Fibroblast of lung (primary cell): ENCODE measurements at places on chromosomes 12 and 14. TPM values are rescaled to one million over a fixed set of nuclear protein-coding genes. Genes with fewer than 3 reads are reported as not detected.
A peak's percentile ranks its signal among the peaks of the same experiment; 100 is the strongest.

- DNase-seq = no peak
These were observed 460.3 kb upstream of the LRFN5 start for GRCh38 chr14:41146391-41146790.

- DNase-seq = peak; percentile 51
These were observed 720.9 kb upstream of the TBX3 start for GRCh38 chr12:115404761-115405470.

DNA sequence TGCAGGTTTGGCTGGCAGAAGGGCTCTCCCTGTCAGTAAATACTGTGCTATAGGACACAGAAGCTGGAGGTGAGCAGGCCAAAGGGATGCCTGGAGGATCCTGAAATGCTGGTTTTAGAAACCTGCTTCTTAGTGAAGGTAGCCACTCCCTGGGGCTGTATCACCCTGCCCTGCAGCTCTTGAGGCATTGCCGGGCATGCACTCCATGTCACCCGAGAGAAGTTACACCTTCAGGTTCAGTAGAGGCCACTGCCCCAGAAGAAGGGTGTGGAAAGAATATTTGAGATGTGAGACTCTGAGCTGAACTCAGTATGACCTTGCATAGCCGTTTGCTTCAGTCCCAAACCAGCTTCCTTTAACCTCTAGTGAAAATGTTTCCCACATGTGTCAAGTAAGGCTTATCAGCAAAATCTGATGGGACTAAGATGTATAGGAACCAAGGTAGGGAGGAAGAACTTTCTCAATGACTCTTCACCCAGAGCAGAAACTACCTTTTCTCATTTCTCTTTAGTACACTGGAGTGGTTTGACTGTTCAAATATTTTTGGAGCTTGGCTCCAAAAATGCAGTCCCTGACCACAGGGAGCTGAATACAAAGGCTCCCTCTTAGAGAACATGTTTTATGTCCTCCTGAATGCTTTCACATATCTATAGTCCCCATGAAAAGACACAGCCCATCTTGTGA is 164.5 kb upstream of the DYRK2 start:
- no peak for DNase-seq

GRCh38 chr12:46453428-46453827 is 80.9 kb upstream of the SLC38A2 start:
- no peak for DNase-seq

- DNase-seq = no peak
These were observed 2.4 kb downstream of the ANKRD13A start for GRCh38 chr12:110001596-110001995.

The TAS2R13 gene
- 1.0 and 1.7 TPM in 2 replicates for total RNA-seq

The BDKRB2 gene
- 43.9 and 91.5 TPM in 2 replicates for total RNA-seq

DNA sequence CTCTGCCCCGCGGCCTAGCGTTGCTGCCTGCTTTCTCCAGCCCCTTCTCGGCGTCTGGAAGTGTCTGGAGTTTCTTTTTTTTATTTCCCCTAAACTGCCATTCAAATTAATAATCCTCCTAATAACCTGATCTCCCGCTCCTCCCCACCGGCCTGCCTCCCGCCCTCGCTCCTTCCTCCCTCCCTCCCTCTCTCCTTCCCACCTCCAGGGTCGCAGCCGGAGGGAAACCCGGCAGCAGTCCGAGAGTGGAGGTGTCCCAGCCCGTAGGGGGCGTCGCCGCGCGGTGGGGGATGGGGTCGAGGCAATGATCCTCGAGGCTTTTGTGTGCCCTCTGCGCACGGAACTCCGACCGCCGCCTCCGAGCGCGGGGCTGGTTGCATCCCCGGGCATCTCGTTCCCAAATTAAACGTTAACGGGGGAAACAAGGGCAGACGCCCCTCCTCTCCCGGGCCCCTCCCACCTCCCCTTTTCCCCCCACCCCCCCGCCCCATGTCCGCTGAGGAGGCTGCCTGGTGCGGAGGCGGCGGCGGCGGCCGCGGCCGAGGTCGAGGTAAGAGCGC is 1.0 kb upstream of the SOCS2 start:
- DNase-seq = peak; percentile 76

The FAIM2 gene
- 0.50 and 3.6 TPM in 2 replicates for total RNA-seq

DNA sequence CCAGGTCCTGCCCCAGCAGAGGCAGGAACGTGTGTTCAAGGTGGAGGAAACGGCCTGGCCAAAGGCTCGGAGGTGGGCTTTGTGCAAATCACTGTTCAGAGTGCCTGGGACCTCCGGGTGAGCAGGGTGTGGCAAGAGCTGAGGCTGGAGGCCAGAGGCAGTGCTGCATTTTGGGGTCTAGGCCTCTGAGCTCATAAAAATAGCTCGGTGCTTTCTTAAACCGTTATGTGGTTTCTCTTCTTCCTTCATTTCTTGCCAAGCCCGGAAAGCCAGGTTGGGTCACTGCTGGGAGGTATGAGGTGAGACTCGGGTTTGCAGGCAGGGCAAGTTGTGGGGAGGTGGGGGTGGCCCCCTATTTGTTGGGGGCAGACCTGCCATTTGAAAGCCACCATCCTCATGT is 178.8 kb upstream of the MYL2 start:
- no peak for DNase-seq

GRCh38 chr14:99872786-99873440 is 79.7 kb downstream of the EML1 start:
- DNase-seq = peak; percentile 12

The DDIT3 gene
- total RNA-seq = 249 and 265 TPM in 2 replicates

GRCh38 chr12:72267974-72268373 is 4.2 kb upstream of the TRHDE start:
- DNase-seq = peak; percentile 53

DNA sequence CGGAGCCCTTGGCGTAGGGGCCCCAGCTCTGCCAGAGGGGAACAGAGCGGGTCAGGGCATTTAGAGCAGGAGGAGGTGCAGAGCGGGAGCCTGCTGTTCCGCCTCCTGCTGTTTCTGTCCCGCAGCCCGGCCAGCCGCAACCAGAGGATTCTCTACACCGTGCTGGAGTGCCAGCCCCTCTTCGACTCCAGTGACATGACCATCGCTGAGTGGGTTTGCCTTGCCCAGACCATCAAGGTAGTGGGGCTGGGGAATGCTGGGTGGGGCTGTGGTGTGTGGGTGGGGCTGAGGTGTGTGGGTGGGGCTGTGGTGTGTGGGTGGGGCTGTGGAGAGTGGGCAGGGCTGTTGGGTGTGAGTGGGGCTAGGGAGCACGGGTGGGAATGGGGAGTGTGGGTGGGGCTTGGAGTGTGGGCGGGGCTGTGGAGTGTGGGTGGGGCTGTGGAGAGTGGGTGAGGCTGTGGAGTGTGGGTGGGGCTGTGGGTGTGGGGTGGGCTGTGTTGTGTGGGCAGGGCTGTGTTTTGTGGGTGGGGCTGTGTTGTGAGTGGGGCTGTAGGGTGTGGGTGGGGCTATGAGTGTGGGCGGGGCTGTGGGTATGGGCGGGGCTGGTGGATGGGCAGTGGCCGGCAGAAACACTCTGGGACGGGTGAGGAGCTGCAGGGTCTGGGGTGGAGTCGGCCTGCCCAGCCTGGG is 8.0 kb downstream of the ASPG start:
- DNase-seq = no peak

GRCh38 chr12:54773593-54773992 is 80.7 kb upstream of the MUCL1 start:
- DNase-seq = no peak

The GALNT9 gene
- total RNA-seq = 0.51 and 2.8 TPM in 2 replicates

DNA sequence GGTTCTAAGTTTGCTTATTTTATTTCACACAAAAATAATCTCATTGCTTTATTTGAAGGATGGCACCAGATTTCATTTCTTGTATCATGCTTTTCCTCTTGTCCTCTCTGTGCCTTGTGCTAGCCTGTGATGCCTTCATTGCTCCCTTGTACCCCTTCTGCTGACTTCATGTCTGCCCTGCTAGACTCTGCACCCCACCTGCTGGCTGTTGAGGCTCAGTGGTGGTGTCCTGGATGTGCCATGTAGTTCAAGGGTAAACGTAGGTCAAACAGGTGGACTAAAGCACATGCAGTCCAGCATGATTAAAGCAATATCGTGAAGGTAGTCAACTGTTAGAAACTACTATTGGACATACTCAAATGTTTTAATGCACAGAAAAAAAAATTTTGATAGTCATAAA is 21.6 kb downstream of the MRPS35 start:
- no peak for DNase-seq

The PLEKHH1 gene
- total RNA-seq = 0.33 and 0.77 TPM in 2 replicates

DNA sequence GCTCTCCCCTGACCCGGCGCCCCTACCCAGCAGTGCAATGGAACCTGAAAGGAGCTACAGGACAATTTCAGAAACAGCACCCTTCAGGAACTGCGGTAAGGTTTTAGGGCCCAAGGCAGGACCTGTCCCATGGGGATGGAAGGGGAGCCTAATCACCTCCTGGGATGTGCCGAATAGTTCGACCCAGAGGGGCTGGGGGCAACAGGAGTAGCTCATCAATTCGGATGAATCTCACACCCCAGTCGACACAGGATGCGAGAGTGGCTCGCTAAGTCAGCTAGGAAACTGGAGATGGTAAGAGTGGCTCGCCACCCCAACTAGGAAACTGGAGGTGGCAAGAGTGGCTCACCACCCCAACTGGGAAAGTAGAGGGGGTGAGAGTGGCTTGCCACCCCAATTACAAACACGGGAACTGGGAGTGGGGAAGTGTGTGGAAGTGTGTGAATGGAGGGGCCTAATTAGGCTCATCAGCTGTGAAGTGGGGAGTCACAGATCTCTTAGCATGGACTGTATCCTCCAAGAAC is 57.1 kb downstream of the DHRS2 start:
- no peak for DNase-seq

The LRFN5 gene
- total RNA-seq = 2.8 and 3.6 TPM in 2 replicates

GRCh38 chr12:116609319-116610114 is 50.3 kb downstream of the MAP1LC3B2 start:
- DNase-seq = no peak

DNA sequence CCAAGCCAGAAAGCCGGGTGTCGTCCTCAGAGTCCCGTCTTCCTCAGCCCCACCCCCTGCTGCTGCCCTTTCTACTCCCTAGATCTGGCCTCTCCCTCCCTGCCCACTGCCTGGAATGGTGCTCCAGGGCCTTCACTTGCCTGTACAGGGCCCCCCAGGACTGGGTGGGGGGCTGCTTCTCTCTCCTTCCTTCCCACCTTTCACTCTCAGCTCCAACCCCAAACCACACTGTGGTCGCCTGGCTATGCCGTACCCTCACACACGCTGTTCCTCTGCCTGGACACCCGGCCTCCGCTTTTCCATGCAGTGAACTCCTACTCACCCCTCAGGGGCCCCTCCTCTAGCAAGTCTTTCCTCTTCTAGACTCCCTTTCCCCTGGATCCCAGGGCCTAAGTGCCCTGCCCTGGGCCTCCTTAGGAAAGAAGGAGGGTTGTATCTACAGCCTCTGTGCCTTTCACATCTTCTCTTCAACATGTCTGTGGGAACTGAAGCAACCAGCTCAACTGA is 25.5 kb upstream of the DIO3 start:
- DNase-seq = no peak

DNA sequence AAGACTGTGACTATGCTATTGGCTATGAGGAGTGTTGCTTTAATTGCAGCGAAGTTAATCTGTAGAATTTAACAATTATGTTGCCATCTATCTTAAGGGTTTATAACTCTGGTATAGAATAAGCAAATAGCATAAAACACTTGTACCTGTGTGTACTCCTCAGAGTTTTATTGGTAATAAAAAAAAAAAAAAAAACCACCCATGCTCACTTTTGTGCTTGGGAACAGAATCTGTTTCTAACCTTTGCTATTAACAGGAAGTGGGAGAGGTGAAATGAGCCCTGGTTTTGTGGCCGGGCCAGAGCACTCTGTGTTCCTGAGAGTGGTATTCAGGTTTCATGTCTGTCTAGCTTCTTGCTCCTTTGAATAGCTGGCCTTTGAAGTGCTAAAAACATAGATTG is 53.1 kb downstream of the PDE3A start:
- no peak for DNase-seq

The FGD6 gene
- 3.3 and 5.6 TPM in 2 replicates for total RNA-seq

The ARHGAP9 gene
- total RNA-seq = under 0.01 TPM in 2 replicates

DNA sequence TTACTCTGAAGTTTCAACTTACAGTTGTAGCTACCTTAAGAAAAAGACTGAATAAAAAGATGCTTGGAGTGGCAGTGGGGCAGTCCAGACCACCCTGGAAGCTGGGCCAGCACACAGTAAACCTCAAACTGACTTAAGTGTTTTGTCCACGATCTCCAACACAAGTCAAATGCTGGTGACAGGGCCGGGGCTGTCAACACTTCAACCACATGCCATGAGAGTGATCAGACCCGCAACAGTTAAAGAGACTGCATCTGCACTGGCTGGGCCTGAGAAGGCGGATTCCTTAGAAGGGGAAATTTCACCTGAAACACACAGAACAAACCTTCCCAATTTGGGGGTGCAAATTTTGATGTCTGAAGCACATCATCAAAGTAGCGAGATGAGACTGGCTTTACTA is 223.5 kb upstream of the CAND1 start:
- DNase-seq = no peak

The IFNG-AS1 gene
- not detected in 2 replicates for total RNA-seq

The TAS2R19 gene
- 3.1 and 5.3 TPM in 2 replicates for total RNA-seq

The SERPINA9 gene
- not detected in 2 replicates for total RNA-seq

The AMDHD1 gene
- under 0.01 and 0.33 TPM in 2 replicates for total RNA-seq

DNA sequence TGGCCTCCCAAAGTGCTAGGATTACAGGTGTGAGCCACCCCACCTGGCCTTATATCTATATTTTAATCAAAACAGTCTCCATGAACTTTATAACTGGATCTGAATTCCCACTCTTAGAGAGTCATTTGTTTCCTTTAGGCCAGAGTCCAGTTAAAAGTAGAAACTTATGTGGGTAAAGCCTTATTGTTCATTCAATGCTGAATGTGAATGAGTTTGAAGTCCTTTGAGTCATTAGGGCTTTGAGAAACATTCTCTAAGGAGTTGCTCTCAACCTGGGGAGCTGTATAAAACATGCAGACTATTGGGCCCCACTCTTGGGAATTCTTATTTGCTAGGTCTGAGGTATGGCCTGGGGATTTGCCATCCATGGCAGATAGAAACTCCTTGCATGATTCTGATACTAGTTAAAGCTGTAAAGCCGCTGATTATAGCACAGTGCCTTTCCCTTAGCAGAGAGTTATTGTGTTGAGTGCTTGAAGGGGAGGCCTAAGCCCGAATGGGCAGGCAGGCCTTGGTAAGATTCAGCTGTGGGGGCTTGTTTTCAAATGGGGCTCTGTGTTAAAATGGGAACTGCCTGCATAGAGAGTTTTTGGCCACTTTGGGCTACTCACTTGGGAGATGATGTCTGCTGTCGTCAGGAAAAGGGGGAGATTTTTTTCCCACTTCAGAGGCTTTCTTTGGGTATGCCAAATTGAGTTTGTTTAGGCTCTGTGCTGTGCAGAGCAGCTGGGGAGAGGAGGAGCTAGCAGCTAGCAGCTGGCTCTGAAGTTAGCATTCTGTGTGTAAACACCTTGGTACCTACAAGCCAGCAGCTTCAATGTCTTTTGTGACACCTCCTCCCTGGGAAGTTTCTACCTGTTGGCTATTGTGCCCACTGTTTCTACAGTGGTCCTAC is 117.5 kb downstream of the DACT1 start:
- peak; percentile 65 for DNase-seq

- DNase-seq = peak; percentile 56
These were observed 199.7 kb upstream of the ATXN7L3B start for GRCh38 chr12:74337951-74338350.

- DNase-seq = no peak
These were observed 86.0 kb downstream of the AACS start for GRCh38 chr12:125151284-125151683.

GRCh38 chr12:83904175-83904574 is 1008.4 kb downstream of the SLC6A15 start:
- no peak for DNase-seq

The FOXG1 gene
- not detected in 2 replicates for total RNA-seq

GRCh38 chr12:57389033-57389432 is 41.8 kb downstream of the R3HDM2 start:
- peak; percentile 92 for DNase-seq

The ANO6 gene
- total RNA-seq = 57.5 and 59.1 TPM in 2 replicates
